ENCODE measurements at places on chromosomes 12 and 14. TPM values are rescaled to one million over a fixed set of nuclear protein-coding genes. Genes with fewer than 3 reads are reported as not detected.

DNA sequence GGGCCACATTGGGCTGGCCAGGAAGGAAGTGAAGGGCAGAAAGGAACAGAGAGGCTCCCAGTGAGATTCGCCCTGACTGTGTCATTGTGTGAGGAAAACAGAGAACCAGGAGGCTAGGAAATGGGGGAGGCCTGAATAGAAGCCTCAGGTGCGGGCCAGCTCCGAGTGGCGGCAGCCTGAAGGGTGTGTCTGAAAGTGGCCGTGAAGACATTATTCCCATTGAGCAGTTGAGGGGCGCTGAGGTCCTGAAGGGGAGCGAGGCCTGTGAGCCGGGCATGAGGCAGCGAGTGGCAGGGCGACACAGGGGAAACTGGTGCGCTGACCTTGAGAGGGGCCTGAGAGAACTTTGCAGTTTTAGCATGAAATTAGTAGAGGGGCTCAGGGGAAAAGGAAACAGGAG lies 6.9 kb downstream of the CLBA1 start:
- DNase-seq = no peak

DNA sequence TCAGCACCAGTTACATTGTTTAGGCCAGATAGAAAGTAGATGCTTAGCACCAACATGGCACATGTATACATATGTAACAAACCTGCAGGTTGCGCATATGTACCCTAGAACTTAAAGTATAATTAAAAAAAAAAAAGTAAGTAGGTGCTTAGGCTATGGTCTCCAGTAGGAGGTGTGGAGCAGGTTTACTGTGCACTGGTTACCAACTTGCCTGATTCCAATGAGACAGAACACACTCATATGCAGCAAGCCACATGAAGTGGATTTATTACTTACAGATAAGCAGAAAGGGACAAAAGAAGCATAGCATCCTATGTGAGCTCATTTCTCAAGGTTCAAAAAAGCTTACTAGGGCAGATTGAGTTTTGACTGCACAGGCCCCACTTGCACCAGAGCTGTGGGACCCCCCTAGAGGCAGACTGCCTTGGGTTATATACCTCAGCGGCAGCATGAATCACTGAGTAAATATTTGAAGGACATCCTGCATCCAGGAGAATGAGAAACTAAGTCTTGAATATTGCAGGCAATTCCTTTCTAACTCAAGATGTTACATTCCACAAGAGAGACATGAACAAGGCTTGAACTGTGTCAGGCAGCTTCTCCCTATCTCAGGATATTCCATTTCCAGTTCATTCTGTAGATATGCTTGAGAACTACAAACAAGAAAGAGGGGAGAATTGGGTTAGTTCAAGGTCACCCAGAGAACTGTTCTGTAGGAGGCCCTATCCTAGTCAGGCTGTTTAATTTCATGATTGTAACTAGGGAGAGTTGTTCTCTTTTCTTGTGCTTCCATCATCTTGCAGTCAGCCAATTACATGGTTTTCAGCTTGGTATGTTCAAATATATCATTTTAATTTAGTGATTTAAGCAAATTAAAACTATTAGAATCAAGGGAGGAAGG lies 30.1 kb downstream of the LRFN5 start:
- no peak for DNase-seq

- no peak for DNase-seq
Observed at GRCh38 chr14:73170686-73171085, 34.4 kb downstream of the PSEN1 start.

Gene IAPP
- not detected for total RNA-seq

Measured in GM12878 (cell line).